Cardiac fibroblast (primary cell): ENCODE measurements at places on chromosomes 5 and 9.

- DNase-seq: peak; percentile 49
These were observed 448.1 kb downstream of the NFIB start for GRCh38 chr9:13865869-13866268.

GRCh38 chr5:153347611-153348010, 142.9 kb upstream of the GRIA1 start:
- DNase-seq: no peak

DNA sequence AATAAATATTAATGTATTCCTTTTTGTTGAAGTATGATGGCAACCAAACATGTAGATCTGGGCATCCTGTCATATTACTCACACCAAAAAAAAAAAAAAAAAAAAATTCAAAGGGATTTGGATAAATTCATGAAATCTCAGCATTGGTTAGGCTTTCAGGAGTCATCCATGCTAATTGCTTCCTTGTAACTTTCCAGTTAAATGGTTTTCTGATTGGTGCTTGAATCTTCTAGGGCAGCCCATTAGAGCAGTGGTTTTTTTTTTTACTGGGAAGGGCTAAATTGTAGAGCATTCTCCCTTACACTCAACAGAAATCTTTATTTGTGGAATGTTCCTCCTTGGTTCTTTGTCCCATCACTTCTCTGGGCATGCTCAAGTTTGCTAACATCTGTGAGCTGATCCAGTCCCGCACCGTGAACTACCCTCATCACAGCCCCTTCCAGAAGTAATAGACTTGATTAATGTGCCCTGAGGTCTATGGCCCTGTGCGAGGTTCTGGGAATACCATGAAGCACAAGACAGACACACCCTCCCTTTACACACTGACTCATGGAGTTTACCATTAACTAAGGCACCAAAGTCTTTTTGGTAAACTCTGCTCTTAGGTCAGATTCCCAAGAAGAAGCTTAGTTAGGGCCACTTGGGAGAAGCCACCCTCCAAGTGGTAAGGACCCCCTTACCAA, 56.0 kb downstream of the RGS3 start:
- DNase-seq: no peak

DNA sequence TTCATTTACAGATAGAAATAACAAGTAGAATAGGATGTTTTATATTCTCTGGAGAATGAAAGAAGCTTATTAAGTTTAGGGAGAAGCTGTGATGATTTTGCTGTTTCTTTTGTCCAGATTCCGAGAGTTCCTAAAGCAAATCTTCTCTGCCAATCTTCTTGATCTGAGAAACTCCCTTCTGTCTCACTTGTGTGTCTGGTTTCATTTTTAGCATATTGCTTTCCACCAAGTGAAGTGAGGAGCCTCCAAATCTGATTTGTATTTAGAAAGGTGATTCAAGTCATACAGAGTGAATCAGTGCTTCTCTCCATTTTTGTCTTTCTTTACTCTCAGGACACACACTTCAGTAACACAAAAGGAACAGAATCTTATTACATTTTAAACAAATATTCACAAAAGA, 48.4 kb downstream of the STX17 start:
- no peak for DNase-seq

DNA sequence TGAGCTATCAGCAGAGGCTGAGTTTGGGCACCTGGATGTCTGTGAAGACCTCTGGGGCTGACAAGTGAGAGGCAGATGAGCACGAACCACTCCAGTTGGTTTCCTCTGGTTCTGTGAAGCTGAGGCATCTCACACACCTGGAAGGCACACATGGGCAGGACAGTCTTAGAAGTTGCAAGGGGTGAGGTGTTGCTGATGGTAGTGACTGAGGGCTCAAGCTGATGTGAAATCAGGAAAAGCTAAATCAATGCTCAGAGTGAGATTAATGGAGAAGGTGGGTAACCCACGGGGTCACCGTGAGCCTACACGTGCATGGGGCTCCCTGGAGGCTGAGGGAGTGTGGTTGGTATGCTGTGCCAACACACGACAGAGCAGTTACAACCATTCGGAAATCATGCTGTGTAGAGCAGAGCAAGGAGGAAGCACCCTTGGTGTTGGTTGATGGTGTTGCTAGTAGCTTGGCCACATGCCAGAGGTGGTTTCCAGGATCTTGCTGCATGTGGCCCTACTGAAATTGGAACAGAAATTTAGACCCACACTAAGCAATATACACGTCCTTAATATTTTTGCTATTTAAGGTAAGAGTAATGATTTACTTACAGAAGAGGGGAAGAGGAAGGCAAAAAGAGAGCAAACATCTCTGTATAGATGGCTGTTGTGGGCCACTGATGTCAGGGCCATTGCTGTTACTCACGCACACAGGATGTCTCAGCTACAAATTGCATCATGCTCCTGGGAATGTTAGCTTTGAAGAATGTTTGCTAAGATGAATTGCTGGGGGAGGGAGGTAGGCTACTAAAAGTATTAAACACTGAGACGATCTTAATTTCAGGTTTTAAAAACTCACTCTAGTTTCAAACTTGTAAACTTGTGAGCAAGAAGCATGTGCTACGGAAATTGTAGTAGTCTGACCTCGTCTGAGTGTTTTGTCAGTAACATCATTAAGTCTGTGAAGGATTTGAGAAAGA, 170.5 kb downstream of the ARHGEF28 start:
- peak; percentile 99 for DNase-seq

DNA sequence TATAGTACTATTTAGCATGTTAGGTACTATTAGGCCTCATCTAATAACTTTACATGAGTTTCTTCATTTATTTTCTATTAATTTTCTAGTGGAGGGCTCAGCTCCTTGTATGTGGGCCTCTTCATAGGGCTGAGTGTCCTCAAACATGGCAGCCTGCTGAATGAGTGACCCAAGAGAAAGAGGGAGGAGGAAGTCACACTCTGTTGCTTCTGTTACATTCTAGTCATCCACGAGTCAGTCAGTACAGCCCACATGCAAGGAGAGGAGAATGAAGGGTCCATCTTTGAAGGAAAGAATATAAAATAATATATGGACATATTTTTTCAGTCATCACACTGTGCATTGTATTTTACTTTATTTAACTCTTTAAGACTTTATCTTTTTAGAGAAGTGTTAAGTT, 66.6 kb upstream of the NR3C1 start:
- DNase-seq: no peak

- DNase-seq: no peak
These were observed 250.6 kb upstream of the DAPK1 start for GRCh38 chr9:87247097-87247496.

- peak; percentile 24 for DNase-seq
These were observed 180.6 kb downstream of the BARX1 start for GRCh38 chr9:93774331-93775102.

DNA sequence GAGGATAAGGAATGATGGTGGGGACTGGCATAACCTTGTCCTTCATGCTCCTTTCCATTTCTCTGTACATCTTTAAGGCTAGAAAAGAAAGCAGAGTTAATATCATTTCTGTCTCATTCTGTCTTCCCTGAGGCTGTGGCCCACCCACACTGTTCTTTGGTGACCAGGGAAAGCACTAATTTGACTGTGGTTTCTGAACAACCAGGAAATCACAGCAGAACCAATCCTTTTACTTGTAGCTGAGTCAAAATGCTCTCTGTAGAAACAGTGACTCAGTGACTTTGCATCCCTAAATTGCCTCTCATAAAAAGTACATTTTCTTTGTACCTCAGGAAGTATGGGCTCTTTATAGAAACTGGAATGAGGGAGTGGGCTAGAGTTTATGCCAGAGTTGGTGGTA, 28.1 kb downstream of the IL33 start:
- DNase-seq: no peak

DNA sequence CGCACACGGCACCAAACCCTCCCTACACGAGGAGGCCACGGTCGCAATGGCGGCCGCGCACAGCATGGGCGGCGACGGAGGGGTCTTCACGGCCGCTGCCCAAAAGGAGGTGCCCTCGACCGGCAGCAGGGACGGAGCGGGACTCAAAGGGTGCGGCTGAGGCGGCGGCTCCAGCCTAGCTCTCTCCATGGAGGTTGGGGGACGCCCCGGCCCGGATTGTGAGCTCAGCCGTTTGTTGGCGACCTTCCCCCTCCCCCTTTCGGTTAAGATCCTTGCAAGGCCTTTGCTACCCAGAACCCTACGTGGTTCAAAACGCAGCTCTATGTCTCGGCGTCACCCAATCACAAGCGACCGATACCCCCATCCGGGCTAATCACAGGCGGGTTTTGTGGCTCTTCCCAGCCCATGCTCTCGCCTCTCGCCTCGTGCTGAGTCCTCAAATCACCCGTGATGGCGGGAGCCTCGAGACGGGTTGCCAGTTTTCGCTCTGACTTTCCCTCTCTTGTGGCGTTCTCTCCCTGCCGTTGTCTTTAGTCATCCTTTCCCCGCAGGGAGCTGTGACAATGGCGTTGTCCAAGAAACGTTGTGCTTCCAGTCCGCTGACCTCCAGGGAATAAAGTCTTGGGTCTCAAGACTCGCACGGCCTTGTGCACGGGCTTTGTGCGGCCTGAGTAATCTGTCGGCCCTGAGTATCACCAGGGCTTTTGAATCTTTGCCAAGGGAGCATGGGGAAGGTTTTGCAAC, 19.5 kb downstream of the C5orf52 start:
- no peak for DNase-seq

DNA sequence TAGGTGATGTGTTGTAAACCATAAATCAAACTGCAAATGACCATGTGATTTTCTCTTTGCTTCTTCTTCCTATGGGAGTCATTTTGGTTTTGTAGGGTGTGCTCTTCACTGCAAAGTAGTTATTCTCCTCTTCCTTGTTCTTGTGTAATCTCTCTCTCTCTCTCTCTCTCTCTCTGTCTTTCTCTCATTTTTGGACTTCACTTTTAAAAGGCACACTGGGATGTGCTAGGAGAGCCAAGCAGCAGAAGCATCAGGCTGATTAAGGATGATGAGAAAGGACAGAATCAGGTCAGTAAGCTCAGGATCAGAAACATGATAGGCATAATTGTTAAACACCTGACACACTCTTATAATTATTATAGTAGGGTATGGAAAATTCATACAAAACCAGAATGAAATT, 505.3 kb upstream of the ZNF608 start:
- no peak for DNase-seq

DNA sequence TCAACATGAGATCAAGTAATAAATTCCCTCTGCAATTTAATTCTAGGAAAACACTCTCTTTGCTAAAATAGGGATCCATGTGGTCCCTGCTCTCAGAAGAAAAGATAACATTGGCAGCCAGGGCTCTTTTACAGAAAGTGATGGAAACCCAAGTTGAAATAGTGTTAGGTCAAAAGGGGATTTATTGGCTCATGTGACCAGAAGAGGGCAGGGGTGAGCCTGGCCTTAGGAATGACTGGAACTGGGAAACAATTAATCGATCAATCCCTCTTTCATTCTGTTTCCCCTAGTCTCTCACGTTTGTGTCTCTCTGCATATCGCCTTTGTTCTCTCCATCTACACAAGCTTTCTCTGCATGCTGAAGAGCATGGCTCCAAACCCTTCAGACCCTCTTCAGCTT, 58.3 kb upstream of the ALDH1B1 start:
- no peak for DNase-seq

- peak; percentile 7 for DNase-seq
These were observed 35.1 kb downstream of the CTNNAL1 start for GRCh38 chr9:108978205-108978604.

- DNase-seq: no peak
These were observed 234.2 kb downstream of the TRIM36 start for GRCh38 chr5:114935490-114935889.

DNA sequence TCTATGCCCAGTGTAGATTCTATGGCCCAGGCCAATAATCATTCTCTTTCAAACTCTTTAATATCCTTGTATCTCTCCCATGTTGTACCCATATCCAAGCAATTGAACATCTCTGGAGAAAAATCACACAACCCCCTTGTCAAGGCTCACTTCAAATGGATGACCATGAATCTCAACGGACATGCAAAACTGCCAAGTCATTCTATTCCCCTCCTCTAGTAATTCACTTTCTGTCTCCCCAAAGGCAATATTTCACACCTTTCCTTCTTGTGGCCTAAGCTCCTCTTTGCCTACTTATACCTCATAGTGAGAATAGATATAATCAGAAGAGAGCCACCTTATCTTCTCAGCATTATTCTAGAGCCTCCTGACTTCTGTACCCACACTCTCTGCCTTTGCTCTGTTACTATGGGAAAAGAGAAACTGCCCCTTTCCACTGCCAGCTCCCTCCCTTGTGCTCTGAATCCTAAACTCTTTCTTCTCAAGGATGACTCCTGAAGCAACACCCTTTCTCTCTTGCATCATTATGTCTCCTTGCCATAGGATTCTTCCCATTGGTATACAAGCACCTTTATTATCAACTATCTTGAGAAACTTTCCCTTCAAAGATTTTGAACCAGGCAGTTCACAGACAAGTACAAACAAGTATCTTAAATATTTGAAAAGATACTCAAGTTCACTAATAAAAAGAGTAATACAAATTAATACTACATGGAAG, 66.1 kb downstream of the RPS23 start:
- no peak for DNase-seq

- DNase-seq: peak; percentile 84
These were observed 186.7 kb downstream of the PDZD2 start for GRCh38 chr5:31825518-31826068.

GRCh38 chr9:89505911-89506310, 8.0 kb upstream of the SEMA4D start:
- peak; percentile 7 for DNase-seq

GRCh38 chr5:171367424-171368370, 20.0 kb upstream of the NPM1 start:
- peak; percentile 50 for DNase-seq

GRCh38 chr5:174378121-174378874, 332.8 kb downstream of the NSG2 start:
- DNase-seq: no peak

GRCh38 chr9:31908158-31908890, 476.1 kb upstream of the ACO1 start:
- no peak for DNase-seq

- DNase-seq: no peak
These were observed 95.3 kb upstream of the ITGA2 start for GRCh38 chr5:52893863-52894262.

DNA sequence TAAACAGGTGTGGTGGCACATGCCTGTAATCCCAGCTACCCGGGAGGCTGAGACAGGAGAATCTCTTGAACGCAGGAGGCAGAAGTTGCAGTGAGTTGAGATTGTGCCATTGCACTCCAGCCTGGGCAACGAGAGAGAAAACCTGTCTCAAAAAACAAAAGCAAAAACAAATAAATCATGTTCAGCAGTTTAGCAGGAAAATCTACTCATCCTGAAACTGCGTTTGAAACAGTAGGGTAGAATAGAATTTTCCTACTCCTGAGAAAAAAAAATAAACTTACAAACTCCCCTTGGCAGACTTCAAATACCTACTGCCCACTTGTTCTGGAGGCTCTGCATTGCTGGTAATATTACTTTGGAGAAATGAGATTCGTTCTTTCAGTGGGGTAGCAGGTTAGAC, 367.7 kb downstream of the GADD45G start:
- DNase-seq: no peak
